MM.1S (cell line): ENCODE measurements at places on chromosomes 6 and 20.
A peak's percentile ranks its signal among the peaks of the same experiment; 100 is the strongest.

DNA sequence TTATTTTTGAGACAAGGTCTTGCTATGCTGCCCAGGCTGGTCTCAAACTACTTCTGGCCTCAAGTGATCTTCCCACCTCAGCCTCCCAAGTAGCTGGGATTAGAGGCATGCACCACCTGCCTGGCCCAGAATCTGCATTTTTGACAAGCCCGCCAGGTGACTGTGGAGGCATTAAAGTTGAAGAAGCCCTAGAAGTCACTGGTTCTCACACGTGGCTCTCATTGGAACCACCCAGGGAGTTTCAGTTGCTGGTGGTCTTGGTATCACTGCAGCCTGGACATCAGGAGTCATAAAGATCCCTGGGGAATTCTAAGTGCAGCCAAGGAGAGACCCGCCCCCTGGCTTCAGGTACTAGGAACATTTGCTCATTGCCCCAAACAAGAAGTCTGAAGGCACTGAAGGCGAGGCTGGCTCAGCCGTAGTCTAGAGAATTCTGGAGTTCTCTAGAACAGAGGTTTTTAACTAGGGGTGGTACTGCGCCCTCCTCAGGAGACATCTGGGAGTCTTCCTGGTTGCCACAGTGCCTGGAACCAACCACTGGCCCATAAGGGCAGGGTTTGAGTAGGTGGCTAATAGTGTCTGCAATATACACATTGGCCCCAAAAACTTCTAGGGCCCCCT lies 182.8 kb downstream of the ZMYND8 start:
- DNase-seq: no peak

DNA sequence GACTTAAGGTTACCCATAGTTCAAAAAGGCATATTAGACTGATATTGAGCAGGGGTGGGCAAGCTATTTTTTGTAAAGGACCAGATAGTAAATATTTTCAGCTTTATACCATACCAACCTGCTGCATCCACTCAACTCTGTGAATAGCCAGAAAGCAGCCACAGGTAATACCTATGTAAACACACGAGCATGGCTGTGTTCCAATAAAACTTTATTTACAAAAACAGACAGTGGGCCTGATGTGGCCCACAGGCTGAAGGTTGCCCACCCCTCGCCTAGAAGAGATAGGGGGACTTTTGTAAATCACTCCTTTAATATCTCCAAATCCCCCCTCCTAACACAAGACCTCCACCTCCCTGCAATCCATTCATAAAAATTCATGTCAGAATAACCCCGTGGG lies 64.4 kb downstream of the PSMG4 start:
- DNase-seq: no peak

GRCh38 chr6:41079080-41079479 lies 6.3 kb downstream of the NFYA start:
- DNase-seq: no peak

GRCh38 chr20:11372876-11373790 lies 544.6 kb upstream of the BTBD3 start:
- DNase-seq: no peak

DNA sequence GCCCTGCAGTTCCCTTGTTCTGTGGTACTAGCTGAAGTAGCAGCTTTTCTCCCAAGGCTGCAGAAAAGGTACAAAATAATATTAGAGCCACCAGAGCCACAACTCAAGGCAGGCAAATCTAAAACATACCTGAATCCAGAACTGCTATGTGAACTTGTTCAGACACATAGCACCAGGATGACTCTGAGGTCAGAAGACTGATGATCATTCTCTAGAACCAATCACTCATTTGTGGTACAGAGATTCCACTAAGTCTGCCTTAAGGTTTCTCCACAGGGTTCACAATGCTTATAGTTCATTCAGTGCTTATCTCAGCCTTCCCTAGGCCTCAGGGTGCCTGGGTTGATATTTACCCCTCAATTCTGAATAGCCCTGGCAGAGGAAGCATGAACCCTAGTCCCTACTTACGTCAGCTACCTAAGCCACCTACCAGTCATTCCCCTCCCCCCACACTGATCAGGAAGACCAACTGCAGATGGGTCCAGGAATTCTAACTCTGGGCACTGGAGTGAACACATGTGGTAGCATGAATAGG lies 140.9 kb upstream of the MOCS1 start:
- no peak for DNase-seq

DNA sequence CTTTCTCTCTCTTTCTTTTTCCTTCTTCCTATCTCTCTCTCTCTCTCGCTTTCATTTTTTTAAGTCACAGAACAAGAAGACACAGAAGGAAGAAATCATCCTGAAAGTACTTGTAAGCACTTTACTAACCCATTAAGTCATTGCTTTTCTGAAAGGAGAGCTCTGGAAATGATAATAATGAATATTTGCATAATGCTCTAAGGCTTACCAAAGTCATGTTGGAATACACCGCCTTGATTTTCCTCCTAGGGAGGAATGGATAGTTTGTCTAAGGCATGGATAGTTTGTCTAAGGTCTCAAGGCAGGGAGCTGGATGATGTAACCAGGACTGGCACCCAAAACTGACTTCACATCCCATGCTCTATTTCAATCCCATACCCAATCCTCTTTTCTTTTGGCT lies 12.9 kb upstream of the CTCFL start:
- no peak for DNase-seq

- no peak for DNase-seq
These were observed 124.9 kb upstream of the TMEM170B start for GRCh38 chr6:11412616-11413015.

GRCh38 chr6:3581469-3581868 lies 124.6 kb upstream of the SLC22A23 start:
- no peak for DNase-seq

DNA sequence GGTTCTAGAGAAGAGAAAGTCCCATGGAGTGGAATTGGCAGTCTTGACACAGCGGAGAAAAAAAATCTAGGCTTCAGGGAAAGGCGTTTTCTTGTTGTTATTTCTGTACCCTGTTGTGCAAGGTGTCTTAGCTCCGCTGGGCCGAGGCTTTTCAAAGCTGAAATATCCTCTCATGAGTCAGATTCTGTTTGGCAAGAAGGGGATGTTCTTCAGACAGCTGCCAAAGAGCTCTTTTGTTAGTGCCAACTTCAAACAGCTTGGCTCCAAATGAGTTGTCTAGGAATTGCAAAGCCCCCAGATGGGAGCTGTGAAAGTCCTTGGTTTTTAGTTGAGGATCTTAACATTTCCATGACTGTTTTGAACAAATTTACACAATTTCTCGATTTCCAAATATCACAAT lies 45.6 kb downstream of the LRRN4 start:
- no peak for DNase-seq

- DNase-seq: no peak
These were observed 20.7 kb downstream of the NOX3 start for GRCh38 chr6:155434829-155435423.

DNA sequence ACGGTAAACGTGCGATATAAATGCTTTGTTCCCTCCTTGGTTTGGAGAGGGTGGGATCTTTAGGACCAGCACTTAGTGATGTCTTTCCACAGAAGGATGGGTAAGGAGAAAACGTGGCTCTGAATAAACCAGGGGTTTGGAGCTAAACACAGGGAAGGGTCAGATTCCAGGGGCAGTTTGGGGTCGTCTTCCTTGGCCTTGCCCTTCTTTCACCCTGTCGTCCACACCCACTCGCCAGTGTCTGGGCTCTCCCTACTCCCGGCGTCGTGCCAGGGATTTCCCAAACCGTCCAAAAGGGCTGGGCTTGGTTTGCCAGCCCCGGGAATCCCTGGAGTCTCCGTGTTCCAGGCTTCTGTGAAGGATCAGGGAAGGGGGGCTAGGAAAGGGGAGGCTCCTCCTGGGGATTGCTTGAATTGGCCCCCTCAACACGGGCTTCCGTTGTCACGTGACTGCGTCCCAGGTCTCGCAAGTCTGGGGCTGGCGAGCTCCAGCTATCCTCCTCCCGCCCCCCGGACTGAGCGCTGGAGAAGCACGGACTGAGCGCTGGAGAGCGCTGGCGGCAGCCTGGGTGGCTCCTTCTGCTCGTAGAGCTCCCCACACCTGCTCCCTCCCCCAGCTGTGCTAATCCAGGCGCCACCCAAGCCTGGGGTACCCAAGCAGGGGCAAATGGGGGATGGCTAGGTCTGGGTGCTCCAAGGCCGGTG lies 9.4 kb upstream of the ARMC12 start:
- peak; percentile 49 for DNase-seq

GRCh38 chr20:8527998-8528723 lies 396.1 kb downstream of the PLCB1 start:
- DNase-seq: peak; percentile 22

DNA sequence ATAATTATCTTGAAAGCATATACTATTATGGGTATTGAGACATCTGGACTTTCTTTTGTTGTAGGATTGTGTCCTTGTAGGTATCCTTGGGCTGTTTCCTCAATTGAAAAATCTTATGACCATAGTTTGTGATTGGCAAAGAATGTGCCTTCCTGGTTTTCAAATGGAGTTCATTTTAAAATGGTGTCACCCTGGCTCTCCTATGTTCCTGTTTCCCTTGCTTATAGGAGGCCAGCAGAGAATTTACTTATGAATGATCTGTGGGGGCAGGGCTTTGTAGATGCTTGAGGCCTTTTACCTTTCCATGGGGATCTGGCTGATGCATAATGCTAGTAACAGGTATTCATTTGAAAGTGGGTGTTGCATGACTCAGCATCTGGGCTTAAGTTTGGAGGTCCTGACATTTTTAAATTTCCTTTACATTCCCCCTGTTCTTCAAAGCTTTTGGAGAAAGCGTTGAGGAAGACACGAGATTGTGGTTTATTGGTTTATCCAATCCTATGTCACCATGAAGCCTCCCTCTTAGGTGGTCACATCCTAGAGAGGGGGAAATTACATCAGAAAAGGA lies 135.0 kb upstream of the PROKR2 start:
- no peak for DNase-seq

DNA sequence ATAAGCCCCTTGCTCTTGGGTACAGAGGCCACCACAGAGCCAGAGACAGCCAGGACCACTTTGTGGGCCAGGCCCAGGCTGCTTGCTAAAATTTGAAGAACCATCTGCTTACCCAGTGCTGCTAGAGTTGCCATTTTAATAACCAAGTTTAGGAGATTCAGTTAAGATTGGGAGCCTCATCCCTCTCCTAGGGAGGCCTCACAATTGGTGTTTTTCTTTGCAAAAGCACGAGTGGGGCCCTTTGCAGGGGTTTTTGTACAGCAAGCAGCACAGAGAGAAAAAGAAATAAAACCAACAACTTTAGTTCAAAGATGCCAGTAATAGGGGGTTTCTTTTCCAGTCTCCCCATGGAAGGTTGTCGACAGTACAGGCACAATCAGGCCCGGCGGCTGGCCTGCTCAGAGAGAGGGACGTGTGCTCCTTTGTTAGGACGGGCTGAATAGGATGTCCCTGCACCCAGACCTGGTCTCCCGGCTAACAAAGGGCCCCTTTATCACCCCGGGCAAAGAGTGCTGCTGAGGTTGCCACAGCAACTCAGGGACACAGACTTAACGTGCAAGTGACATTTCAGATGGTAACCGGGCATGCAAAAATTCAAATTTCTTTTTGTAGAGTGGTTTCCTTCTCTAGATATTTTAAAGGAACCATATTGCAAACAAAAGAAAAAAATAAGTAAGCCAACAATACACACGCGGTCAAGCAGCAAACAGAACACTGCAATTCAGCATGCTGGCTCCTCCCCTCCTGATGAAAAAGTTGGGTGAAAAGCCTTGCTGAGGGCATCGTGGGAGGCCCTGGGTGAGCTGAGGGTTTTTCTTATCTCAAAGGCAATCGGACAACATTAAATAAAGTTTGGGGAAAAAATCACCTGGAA lies 10.5 kb upstream of the TOX2 start:
- no peak for DNase-seq

DNA sequence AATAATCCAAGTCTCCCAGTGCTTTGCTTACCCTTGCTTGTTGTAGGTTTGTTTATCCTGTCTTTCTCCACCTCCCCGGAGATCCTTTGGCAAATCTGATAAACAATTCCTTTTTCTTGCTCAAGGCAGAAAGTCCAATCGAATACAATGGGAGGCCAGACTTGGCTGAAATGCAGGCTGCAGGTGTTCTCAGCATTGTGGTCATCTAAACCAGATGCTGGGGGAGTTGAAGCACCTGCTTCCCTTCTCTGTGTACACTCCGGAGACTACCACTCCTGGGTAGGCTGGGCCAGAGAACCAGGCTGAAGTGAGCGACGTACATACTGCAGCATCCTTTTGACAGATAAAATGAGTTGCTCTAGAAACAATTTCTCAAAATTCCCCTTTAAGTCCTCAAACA lies 82.6 kb upstream of the PREP start:
- DNase-seq: peak; percentile 89

DNA sequence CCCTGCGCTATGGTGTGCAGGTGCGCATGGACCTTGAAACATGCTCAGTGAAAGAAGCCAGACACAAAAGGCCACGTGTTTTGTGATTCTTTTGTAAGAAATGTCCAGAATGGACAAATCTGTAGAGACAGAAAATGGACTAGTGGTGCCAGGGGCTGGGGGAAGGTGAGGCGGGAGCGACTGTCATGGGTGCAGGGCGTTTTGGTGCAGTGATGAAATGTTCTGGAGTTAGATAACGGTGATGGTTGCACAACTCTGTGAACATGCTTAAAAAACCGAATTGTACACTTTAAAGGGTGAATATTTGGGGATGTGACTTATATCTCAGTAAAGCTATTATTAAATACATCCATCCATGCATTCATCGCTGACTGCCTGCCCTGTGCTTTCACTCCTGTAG lies 31.7 kb upstream of the NTSR1 start:
- DNase-seq: no peak

DNA sequence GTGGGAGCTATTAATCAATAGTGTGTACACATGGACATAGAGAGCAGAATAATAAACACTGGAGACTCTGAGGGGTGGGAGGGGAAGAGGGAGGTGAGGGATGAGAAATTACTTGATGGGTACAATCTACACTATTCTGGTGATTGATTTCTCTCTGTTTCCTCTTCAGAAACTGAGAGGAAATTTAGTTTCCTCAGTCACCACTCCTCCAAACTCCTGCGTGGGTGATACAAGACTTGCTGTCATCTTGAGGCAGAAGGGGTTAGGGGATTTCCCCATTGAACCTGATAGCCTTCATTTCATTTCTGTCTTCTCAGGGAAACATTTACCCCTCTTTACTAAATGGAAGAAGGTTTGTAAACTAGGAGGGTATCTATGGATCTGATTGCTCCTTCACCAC lies 84.3 kb upstream of the ESR1 start:
- DNase-seq: no peak

DNA sequence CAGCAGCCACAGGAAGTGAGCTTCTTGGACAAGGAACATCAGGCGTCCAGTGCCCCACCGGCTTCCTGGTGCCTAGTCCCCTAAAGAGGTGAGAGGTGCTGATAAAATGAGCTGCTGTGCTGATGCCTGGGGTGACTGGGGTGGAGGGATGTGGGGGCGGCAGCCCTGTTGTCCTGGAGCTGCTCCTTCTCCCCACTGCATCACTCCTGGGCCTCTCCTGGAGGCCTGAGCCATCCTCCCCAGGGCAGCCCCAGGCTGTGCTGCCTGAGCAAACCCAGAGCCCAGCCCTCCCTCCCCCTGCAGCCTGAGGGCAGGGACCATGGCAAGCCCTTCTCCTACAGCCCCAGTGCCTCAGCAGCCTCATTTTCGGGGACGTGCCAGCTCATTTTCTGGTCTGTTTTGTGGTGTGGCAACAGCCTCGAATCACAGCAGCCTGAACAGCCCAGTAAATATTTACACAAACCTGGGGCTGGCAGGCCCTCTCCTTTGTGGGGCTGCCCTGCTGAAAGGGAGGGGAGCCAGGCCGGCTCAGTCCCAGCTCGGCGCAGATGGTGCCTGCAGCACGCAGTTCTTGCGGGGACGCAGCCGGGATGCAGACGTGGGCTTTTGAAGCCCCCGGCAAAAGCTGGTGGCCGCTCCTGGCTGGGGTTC lies 259.9 kb downstream of the DLL1 start:
- no peak for DNase-seq
